CD4-positive, alpha-beta memory T cell (primary cell): ENCODE measurements at places on chromosomes 12 and 14.

DNA sequence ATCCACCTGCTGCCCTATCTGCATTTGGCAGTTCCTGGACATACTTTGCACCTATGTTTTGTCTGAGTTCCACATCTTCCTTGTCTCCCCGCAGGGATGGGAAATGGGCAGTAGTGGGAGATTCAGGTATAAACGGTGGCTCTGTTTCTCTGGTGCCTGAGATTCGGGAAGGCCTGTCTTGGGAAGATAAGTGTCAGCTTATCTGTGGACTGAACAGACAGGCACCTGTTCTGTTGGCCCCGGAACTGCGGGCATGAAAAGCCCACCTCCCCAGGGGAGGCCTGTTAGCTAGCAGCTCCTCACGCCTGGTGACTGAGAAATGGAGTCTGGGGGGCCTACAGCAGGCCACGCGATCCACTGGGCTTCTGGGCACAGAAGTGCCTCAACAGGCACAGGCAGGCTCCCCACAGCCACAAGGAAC is 5.8 kb downstream of the PHB2 start:
- no peak for DNase-seq

GRCh38 chr14:82422230-82422629 is 888.6 kb upstream of the SEL1L start:
- no peak for DNase-seq

DNA sequence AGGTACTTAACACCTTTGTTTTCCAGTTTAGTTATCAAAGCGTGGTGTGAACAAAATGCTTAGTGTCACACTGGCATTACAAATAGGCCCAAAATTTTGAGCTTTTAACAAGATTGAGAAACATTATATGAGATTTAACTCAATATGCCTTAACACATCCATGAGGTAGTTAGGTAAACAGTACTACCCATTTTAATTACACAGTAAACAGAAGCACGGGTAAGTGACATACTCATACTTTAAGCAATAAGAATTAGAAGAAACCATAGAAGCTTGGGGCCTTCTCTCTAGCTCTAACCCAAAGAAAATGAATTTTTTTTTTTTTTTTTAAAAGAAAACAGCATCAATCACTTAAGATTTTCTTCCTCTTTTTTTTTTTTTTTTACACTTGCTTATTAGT is 15.5 kb upstream of the PHLDA1 start:
- DNase-seq: no peak

DNA sequence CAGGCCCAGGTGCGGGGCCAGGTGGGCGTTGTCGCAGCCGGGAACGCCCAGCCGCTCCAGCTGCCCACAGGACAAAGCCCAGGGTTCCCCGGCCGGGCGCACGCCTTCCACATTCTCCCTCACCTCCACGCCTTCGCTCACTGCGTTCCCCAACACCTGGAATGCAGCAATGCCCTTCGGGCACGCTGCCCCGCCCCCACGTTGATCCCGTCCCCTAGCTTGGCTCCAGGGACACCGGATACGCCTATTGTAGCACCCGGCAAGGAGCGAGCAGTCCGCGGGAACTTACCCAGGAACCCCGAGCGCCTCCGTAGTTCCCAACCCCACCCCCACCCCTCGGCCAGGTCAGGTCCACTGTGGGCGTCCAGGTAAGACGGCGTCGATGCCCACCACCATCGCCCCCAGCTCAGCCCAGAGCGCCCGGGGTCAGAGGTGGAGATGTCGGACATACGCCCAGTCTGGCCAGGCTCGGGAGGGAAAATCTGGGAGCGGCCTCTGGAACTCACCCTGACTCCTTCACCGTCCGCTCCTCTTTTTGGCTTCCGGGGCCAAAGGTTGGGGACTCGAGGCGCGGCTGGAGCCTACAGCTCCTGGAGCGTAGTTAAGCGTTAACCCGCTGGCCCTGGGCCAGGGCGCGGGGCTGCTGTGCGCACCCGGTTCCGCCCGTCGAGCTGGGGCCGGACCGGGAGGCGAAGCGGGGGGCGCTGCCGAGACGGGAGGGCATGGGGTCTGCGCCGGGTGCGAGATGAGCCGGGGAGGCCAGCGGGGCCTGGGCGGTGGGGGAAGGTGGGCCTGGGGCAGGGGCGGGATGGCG is 594 bp upstream of the CEP170B start:
- DNase-seq: peak; percentile 17

DNA sequence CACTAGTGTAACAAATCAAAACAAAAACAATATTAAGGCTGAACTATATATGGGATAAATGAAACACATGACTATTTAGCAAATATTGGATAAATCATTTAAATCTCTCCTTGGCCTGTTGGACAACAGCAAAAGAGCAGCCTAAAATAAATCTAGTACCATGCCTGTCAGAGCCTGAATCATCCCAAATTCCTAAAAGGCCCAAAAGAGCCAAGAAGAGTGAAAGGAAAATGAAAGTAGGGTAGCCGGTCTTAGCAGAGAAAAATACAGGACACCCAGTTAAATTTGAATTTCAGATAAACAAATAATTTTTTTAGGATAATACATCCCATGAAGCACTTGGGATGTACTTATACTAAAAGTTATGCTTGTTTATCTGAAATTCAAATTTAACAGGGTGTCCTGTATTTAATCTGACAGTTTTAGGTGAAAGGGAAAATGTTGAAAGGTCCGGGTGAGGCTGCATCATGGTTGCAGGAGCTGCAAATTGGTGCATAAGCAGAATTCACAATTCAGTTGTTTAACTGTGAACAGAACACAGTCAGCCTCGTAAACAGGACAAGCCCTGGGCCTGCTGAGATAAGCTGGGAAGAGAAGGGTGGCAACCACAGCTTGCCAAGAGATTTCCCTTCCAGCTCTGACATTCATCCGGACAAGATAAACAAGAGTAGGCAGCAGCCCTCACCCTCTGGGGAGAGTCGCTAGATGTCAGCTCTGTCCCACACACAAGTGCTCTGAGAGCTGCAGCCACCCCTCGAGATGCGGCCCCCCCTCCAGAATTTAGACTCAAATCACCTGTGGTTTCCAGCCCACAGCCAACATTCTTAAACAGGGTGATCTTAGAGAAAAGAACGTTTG is 30.3 kb downstream of the DMAC2L start:
- peak; percentile 22 for DNase-seq
